ENCODE measurements at places on chromosomes 2 and 18.

DNA sequence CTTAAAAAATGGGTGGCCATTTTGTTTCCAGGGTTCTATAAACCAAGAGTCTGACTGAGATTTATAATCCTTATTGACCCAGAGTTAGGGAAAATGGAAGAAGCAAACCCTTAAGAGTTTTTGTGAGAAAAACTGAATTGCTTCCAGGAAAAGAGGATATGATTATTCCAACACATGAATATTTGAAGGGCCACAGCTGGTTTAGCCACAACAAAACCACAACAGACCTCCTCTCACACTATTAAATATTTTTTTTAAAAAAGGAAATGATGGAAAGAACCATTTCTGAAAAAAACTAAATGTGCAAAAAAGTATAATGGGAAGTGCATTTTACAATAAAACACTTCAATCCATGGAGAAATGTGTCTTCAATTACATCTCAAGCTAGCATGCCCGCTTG, 182.7 kb downstream of the ETAA1 start:
- no peak for DNase-seq

GRCh38 chr2:4486971-4487370, 783.6 kb downstream of the DCDC2C start:
- DNase-seq, result no peak

DNA sequence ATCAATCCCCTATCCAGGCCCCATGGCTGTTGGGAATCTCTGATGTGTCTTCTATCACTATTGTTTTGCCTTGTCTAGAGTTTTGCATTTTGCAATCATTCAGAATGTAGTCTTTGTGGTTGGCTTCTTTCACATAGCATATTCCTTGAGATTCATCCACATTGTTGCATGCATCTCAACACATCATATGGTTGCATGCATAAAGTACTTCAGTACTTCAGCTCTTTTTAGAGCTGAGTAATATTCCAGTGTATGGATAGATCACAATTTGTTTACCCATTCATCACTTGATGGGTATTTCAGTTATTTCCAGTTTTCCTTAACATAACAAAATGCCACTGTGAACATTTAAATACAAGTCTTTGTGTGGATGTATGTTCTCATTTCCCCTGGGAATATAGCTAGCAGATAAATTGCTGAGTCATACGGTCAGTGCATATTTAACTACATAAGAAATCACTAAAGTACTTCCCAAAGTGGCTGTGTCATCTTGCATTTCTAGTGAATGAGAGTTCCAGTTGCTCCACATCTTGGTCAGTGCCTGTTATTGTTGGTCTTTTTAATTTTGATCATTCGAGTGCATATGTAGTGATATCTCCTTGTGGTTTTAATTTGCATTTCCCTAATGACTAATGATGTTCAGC, 138.8 kb downstream of the BCL11A start:
- peak; percentile 59 for DNase-seq

DNA sequence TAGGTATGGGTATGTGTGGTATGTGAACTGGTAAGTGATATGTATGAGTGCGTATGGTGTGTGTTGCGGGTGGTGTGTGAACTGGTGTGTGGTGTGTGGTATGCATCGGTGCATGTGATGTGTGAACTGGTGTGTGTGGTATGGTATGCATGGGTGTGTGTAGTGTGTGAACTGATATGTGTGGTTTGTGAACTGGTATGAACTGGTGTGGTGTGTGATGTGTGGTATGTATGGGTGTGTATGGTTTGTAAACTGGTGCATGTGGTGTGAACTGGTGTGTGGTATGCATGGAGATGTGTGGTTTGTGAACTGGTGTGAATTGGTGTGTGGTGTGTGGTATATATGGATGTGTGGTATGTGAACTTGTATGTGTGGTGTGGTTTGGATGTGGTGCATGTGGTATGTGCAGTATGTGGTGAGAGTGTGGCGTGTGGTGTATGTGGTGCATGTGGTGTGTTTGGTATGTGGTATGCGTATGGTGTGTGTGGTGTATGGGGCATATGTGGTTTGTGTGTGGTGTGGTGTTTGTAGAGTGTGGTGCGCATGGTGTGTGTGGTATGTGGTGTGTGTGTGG, 208.9 kb upstream of the TNP1 start:
- no peak for DNase-seq

- DNase-seq, result no peak
Observed at GRCh38 chr18:51076503-51076902, 46.5 kb downstream of the SMAD4 start.

- DNase-seq, result no peak
Observed at GRCh38 chr18:39025531-39025930, 1459.9 kb upstream of the CELF4 start.

GRCh38 chr2:188957646-188958045, 16.5 kb upstream of the COL3A1 start:
- DNase-seq, result no peak

GRCh38 chr2:30948130-30948529, 140.9 kb upstream of the CAPN13 start:
- DNase-seq, result no peak

GRCh38 chr2:177334940-177335543, 57.5 kb upstream of the AGPS start:
- DNase-seq, result peak; percentile 63

DNA sequence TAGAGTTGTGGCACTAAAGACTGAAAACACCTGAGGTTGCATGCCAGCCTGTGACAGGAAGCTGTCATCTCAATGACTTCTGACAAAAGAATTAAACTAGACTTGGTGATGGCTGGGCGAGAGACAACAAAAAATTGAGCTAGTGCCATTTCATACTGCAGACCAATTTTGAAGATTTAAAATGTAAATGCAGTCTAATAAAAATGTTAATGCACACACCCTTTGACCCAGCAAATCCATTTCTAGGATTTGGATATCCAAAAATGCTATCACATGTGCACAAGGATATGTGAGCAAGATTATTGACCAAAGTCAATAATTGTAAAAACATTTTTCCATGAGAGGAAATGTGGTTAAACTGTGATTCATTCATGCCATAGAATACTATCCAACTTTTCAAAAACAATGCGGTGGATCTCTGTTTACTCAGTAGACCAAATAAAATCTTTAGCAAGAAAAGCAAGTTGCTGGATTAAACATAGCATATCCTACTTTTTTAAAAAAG, 5.6 kb downstream of the FBXO36 start:
- no peak for DNase-seq

DNA sequence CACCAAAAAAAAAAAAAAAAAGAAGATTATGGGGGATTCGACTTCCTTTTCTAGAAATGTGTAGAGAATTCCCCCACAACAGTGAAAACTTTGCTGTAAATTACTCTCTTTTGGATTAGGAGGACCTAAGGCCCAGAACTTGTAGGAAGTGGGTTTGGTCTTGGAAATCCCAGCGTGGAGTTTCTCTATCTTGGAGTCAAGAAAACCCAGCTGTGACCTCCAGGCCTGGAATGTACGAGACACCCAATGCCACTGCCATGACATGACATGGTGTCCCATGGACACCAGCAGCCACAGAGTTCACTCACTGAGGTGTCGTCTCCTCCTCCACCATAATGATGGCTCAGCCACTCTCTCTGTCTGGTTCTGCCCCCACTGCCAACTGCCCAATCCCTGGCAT, 202.3 kb downstream of the ALPK2 start:
- DNase-seq, result no peak
